ENCODE measurements at places on chromosomes 11 and 22.

DNA sequence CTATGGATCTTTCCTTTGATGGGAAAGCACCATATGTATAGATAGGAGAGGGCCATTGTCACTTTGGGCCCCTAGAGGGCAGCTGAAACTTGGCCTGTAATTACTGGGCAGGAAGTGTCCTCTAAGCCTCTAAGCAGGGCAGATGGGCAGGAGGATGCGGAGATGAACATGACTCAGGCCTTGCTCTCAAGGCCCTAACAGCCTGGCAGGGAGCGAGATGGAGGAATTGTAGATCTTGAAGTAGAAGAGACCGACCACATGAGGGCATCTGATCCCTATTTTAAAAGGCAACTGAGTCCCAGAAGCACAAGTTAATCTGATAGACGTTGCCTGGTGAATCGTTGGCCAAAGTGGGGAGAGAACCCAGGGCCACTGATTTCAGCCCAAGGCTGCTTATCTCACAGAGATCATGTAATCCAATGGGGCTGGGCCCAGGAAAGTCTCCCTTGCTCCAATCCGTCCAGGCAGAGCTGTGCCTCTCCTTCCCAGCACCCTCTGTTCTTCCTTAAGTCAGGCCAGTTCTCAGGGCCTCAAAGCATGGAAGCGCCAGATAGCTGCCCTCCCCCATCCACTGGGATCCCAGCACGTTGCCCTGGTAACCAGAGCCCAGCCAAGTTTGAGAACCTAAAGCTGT lies 2.5 kb upstream of the SEPTIN3 start:
- DNase-seq: peak; percentile 95

- peak; percentile 52 for DNase-seq
Measured at GRCh38 chr11:31958076-31958735, 132.7 kb upstream of the RCN1 start.

GRCh38 chr22:37925767-37926166 lies 19.7 kb downstream of the MICALL1 start:
- DNase-seq: no peak

DNA sequence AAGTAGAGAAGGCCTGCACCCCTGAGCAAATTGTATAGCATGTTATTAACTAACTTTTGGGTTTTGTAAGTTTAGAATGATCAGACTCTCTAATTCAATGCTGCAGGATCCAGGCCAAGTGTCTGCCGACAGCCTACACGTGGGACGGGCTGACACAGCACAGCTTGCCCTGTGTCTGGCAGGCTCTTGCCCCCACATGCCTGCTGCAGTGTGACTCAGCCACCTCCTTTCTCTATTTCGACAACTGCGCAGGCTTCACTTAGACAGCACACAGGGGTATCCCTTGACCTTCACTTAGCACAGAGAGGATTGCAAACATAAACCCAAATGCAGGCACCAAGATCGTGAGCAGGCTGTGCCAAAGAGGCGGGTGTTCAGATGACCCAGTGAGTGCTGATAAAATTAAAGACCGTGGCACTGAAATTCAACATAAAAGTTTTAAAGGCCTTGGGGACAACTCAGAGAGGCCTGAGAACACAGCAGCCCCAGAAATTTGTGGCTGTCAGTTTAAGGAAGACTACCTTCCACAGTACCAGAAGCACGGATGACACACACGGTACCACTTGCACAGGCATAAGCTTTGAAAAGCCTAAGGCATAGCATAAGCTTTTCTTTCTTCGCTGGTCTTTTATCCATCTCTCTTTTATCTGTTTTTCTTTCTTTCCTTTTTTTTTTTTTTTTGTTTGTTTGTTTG lies 37.8 kb downstream of the SCN3B start:
- no peak for DNase-seq

- no peak for DNase-seq
Measured at GRCh38 chr11:18312012-18312411, 9.9 kb downstream of the HPS5 start.

- no peak for DNase-seq
Measured at GRCh38 chr11:89159974-89160373, 17.7 kb upstream of the TYR start.

- DNase-seq: peak; percentile 47
Measured at GRCh38 chr11:47514825-47515647, 37.9 kb downstream of the CELF1 start.
